Kidney glomerular epithelial cell (primary cell): ENCODE measurements at places on chromosomes 12 and 14.
A peak's percentile ranks its signal among the peaks of the same experiment; 100 is the strongest.

DNA sequence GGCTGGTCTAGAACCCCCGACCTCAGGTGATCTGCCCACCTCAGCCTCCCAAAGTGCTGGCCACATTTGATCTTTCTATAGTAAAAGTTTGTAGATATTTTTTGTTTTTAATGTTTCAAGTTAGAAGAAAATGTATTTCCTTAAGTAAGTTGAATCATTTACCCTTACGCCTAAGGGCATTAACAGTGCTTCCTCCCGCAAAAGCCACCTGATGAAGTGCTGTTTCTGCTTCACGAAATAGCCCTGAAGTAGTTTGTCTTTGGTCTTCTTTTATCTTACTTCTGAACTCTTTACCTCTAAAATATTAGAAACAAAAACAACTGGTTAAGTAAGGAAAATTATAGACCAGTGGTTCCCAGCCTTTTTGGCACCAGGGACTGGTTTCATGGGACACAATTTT is 22.7 kb downstream of the PAWR start:
- DNase-seq = no peak

DNA sequence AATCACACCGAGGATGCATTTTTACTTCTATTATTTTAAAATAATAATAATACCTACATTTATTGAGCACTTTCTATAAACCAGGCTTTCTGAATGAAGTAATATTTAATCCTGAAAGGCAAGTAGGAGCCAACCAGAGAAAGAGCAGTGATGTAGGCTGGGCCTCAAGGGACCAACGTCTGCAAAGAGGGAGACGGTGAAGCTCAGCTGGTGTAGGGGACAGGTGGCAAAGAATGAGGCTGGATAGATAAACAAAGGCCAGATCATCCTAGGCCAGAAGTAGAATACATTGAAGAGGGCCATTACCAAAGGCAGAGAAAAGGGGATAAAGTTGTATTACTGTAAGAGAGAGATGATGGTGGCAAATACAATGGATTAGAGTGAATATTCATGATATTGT is 810 bp upstream of the TMBIM4 start:
- DNase-seq = no peak

DNA sequence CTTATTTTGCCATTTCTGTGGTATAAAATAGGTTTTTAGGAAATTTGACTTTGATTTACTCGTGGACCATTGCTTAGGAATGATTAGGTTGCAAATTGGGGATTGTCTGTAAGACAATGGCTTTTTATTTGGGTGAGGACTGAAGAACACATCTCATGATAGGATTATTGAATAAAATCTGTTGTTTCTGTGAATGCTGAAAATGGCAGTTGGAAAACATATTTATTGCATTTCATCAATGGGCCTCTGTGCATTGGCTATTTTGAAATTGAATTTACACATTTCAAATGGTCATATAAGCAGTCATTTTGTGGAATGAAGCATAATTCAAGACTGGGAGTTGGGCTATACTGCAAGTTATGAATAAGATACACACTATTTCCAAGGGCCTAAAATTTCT is 46.0 kb downstream of the FGD4 start:
- no peak for DNase-seq

GRCh38 chr14:74836251-74836960 is 39.5 kb downstream of the PROX2 start:
- no peak for DNase-seq

DNA sequence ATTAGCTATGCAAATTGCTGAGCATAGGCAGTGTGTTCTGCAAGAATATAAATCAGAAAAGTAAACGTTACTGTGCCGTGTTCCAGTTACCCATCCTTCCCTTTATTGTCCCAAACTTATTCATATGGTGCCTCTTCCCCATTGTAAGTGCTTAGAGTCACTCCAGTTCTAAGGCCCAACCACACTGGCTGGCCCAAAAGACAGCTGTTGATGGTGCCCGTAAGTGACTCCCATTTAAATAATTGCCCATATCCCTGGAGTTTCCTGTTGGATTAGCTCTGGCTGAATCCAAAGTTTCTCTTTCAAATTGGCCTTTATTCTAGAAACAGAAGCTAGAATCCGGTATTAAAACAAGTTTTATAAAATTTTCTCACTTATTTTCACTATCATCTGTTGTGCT is 400.1 kb upstream of the DDHD1 start:
- no peak for DNase-seq

DNA sequence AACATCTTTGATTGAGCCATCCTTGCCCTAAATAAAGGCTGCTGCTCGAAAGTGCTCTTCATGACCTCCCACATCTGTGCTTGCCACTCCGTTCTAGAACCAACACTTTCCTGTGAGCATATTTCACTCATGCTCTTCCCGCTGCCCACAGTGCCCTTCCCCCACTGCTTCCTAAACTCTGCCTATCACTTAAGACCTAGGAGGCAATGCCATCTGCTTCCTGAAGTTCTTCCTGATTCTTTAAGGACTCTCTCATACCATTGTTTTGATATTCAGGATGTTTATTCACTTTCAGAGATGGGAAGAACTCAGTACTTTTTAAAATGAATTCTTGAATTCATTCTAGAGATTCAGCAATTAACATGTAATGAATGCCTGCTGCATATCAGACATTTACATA is 49.9 kb downstream of the ZFYVE21 start:
- no peak for DNase-seq

DNA sequence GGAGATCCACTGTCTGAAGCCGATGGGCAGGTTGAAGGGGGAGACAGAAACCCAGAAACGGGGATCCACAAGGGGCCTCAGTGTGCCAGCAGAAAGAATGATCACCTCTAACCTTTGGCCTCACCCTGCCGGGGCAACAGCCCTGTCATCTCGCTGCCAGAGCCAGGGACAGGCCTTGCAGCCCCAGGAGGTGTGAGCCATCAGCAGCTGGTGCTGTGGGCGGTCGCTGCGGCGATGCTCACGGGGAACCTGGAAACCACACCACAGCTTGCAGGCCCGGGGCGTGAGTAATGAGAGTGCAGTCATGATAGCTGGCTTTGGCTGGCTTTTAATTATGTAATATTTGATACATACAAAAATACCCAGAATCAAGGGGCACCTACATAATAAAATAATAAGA is 4.7 kb upstream of the TTC7B start:
- no peak for DNase-seq

- no peak for DNase-seq
Measured at GRCh38 chr14:73339206-73339605, 101.9 kb downstream of the PAPLN start.

DNA sequence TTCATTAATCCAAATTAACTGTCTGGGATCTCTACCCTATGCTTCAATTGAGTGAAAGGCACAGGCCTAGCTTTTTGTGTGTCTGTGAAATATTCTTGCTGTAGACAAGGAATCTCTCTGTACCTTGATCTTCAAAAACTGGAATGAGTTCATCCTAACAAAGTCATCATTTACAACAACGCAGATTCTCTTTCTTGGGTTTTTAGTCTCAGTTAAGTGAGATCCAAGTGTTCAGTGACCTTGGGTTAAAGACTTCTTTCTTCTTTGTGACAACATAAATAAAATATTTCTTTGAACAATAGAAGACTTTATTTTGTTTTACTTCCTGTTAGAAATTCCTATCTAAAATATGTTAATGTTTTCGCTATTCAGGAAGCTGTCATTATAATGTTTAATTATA is 192.2 kb upstream of the LMNTD1 start:
- no peak for DNase-seq

DNA sequence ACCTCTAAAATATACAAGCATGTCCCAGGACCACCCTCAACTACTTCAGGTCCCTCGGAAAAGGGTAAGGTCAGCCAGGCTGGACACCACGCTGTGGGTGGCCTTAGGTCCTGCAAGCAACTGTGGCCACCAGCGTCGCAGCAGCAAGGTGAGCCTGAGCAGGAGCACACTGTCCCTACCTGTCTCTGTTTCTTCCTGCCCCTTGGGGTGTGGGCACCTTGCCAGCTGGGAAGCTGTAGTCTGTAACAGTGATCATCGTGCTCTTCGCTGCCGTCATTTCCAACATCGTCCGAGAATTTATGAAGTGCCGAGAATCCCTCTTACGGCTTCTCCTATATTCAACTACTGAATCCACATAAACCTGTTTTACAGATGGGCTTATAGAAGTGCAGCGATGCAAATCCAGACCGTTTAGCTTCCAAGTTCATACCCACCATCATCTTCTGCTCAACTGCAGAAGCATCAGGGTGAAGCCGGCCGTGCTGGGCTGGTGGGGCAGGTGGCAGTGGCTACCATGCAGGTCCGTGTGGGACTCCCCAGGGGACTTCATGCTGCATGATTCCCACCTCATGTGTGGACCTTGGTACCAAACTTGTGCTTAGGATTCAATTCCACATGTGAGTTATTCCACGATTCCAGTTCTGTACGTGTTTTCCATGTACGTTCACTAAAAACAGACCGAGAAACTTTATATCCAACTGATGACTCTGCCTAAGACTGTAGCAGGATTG is 361.3 kb upstream of the SFSWAP start:
- no peak for DNase-seq

GRCh38 chr12:25295361-25295760 is 44.6 kb upstream of the KRAS start:
- no peak for DNase-seq

DNA sequence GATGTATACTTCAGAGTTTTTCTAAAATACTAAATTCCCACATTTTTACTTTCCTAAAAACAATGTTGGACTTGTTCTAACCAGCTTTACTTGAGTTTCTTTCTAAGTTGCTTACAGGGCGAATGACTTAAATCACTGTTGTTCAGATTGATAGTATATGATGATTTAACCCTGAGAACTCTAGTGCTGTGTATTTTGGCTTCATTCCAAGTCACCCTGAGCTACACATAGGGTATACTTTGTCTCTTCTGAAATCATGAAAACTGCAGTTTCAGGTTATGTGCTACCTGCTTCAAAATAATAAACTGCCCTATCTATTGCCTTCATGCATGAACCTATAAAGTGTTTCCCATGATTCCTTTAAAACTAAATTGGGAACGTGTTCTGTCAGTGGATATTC is 162.5 kb upstream of the PDE3A start:
- no peak for DNase-seq

- no peak for DNase-seq
Measured at GRCh38 chr14:105765893-105766614, 239.7 kb downstream of the TMEM121 start.

DNA sequence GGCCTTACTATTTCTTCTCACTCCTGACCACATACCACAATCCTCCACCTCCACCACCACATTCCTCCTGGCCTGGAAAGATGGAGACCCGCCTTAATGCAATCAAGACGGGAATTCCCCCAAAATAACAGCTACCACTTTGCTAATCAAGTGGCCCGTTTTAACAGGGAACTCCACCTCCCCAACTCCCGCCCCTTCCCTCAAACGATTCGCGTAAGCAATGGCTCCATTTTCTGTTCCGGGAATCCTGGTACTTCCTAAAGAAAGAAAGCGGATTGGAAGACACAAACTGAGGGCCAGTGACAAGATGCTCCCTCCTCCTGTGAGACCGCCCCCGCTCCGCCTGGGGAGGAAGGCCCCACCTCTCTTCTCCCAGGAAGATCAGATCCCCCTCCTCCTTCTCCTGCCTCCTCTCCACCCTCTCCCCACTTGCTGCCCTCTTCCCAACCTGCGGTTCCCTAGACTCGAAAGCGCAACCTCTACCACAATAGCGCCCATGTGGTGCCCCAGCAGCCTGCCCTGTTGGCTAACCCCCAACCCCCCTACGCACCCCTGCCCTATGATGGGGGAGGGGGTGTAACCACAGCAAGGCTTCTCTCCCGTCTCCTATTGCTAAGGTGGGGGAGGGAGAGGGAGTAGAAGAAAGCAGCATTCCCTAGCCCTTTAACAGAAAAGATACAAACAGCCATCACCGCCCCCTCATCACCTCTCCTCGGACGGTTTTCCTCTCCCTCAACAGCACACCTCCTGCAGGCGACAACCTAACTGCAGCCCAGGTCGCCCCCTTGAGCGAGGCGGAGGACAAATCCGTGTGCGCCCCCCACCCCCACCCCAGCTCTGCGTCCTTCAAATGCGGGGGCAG is 777 bp downstream of the ARF3 start:
- peak; percentile 90 for DNase-seq

- DNase-seq = no peak
Measured at GRCh38 chr12:88144546-88145468, 2.7 kb downstream of the TMTC3 start.

- no peak for DNase-seq
Measured at GRCh38 chr12:66070378-66071120, 60.0 kb downstream of the LLPH start.

DNA sequence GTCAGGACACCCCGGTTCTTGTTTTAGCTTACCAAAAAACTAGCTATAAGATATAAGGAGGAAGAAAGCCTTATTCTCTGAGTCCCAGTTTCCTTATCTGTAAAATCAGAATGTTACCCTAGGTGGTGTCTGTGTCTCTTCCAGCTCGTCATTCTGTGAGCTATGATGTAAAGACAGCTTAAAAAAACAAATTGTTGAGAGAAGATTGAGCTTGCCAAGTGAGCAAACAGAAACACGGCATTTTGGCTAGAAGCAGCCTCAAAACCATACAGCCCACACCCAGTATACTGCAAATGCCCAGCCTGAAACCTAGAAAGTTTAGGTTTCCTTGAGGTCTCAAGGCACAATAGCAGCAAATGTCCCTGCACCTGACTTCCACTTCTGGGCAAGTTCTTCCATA is 151.4 kb downstream of the SSPN start:
- no peak for DNase-seq

DNA sequence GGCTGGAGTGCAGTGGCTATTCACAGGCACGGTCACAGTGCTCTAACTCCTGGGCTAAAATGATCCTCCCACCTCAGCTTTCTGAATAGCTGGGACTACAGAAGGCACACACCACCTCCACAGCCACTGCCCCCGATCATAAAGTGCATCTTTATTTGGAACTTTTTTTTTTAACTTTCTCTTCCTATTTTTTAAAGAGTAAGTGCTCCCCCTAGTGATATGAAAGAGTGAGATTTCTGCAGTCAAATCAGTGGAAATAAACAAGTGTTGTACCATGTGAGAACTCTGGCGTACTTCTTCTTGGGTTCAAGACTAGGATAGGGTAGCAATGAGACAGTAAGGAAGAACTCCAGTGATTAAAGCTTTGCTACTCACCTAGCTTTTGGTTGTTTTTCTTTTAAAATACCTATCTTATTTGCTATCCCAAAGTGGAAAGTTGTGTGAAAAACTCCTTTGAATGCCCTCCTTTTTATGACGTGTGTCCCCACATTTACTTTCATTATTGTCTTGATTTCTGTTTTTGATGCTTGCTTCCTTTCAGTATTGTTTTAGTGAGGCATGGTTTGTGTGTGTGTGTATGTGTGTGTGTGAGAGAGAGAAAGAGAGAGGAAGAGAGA is 6.6 kb downstream of the PPP4R4 start:
- DNase-seq = peak; percentile 31

DNA sequence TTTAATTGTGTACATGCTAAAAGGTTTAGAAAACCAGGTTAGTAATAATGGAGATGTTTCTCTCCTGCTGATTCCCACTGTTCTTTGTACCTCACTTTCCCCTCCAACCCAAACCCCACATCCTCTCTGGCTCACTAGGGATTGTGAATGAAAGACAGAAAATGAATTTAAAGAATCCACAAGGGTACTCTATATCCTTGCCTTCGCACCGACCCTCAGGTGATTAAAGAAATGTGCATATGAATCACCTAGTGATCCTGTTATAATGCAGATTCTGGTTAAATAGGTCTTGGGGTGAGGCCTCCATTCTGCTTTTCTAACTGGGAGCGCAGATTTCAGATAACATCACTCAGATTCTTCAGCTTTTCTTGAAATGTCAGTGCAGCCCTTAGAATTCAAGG is 84.3 kb upstream of the OTX2 start:
- no peak for DNase-seq

GRCh38 chr12:24561411-24561871 is 387.5 kb downstream of the BCAT1 start:
- peak; percentile 24 for DNase-seq
